Stimulated activated CD8-positive, alpha-beta memory T cell treated with anti-CD3 and anti-CD28 coated beads, Interleukin-15, amount 100 ng/mL, for 4 hours (primary cell): ENCODE measurements at places on chromosomes 7 and 10.

GRCh38 chr10:102230264-102230860 lies 4.3 kb downstream of the ELOVL3 start:
- DNase-seq: no peak

DNA sequence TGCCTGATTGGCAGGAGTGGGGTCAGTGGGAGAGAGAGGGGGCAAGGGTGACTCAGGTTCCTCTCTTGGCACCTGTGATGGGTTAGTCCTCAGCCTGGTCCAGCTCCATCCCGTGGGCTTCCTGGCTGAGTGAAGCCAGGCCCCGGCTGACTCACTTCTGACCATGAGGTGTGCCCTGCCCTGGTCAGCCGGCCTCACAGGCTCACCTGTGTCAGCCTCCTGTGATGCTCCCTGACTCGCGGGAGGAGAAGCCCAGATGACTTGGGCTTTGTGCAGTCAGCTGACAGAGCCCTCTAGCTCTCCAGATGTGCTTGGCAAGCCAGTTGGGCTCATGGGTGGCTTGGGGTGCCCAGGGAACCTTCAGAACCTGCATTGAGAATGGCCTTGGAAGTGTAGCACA lies 16.0 kb upstream of the PPIF start:
- no peak for DNase-seq

DNA sequence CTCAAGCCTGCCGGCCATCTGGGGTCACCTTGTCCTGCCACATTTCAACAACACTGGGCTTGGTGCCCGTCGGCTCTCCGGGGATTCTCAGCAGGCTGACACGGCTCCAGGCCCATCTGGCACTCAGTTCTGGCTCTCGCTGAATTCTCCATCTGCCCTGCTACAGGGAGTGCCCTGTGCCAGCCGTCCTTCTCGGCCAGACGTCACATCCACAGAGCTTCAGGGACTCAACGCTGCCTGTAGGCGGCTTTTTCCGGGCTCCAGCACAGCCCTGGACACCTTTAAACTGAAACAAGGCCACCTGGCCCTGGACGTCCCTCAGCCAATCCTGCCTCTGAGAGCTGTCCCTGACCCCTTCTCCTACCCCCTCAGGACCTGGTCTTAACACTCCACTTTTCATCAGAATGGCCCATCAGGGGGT lies 43.0 kb downstream of the TMEM130 start:
- no peak for DNase-seq

GRCh38 chr7:26910221-26910620 lies 45.8 kb upstream of the SKAP2 start:
- DNase-seq: no peak

GRCh38 chr10:34358729-34359434 lies 456.2 kb downstream of the PARD3 start:
- no peak for DNase-seq

- no peak for DNase-seq
These were observed 42.8 kb downstream of the NIPSNAP2 start for GRCh38 chr7:56007167-56007652.

DNA sequence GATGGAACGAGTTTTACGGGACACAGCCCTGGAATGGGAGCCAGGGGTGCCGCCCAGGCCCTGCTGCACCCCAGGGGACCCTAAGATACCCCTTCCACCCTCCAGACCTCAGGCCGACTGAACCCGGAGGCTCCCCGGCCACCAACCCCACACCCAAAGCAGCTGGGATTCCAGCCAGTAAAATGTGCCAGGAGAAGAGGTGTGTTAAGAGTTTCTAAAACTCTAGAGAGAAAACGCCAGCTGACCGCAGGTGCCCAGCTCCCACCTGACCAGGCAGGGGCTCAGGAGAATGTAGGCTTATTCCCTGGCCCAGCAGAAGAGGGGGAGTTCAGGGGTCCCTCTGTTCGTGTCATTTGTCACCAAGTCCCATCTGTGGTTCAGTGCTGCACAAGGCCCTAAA lies 17.5 kb downstream of the NUDT1 start:
- no peak for DNase-seq

DNA sequence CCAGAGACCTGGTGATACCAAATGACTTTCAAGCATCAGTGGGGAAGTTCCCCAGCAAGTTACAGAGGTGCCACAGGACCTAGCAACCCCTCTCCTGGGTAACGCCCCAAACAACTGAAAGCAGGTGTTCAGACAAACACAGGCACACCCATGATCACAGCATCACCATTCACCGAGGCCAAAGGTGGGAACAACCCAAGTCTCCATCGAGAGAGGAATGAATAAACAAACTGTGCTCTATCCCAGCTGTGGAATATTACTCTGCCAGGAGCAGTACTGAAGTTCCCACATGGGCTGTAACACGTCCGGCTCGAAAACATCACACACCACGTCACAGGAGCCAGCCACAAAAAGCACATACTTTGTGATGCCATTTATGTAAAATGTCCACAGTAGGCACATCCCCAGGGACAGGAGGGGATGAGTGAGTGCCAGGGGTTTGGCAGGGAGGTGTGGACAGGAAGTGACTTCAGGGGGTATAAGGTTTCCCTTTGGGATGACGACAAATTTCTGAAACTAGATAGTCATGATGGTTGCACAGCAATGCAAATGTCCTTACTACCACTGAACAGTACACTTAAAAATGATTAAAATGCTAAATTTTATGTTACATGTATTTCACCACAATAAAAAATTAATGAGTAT lies 222.8 kb downstream of the TNS3 start:
- DNase-seq: no peak
